EH (cell line): ENCODE measurements at places on chromosomes 6 and 20.

- peak; percentile 52 for DNase-seq
These were observed 125.4 kb downstream of the DST start for GRCh38 chr6:56517155-56517745.

- DNase-seq, result no peak
These were observed 10.9 kb upstream of the SLC2A12 start for GRCh38 chr6:134063121-134063965.

GRCh38 chr20:36064658-36065426 is 89.7 kb upstream of the EPB41L1 start:
- peak; percentile 89 for DNase-seq

GRCh38 chr6:7901056-7901455 is 9.5 kb downstream of the TXNDC5 start:
- DNase-seq, result no peak

GRCh38 chr20:36728986-36729385 is 16.9 kb downstream of the NDRG3 start:
- DNase-seq, result peak; percentile 28

- peak; percentile 82 for DNase-seq
These were observed 29.7 kb downstream of the STK35 start for GRCh38 chr20:2131366-2131765.

DNA sequence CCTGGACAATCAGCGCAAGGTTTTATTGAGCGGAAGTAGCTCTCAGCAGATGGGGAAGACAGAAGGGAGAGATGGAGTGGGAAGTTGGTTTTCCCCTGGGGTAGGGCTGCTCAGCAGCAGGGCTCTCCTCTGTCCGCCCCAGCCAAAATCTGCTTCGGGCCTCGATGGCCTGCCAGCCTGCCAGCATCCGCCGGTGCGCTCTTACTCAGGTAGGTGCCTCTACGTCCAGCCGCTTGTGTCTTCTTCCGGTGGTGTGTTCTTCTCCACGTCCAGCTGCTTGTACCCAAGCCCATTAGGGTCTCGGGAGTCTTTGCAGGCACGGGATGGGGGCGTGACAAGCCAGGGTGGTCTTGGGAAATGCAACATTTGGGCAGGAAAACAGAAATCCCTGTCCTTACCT is 1340.0 kb upstream of the MAP3K7 start:
- DNase-seq, result no peak

DNA sequence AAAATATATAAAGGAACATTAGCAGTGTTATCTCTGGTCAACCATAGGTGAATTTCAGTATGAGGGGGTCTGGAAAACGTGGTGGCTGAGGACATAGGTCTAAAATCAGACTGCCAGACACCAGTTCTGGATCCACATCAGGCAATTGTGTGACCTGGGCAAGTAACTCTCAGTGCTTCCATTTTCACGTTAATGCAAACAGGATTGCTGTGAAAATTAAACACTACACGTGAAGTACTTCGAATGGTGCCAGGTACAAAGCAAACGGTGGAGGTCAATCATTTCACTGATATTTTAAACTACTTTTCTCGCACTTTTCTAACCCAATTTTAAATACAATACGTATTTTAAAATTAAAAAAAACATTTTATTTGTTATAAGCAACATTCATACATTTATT is 315.7 kb downstream of the TRDN start:
- no peak for DNase-seq

DNA sequence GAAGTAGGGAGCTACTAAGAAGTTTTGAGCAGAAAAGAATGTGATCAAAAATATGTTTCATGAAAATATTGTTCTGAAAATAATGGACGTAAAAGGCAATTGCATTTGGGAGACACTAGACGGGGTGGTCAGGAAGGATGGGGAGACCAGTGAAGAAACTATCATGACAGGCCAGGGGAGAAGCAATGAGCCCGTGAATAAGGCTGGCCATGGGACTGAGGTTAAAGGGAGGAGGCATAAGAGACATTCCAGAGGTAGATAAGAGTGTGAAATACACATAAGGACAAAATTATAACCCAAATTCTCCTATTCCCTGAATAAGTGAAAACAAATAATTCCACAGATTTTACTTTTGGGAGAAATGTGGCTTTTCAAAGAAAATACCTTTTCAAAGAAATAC is 51.7 kb downstream of the MARCKS start:
- no peak for DNase-seq

- peak; percentile 80 for DNase-seq
These were observed 21.8 kb upstream of the NAA20 start for GRCh38 chr20:19995220-19995863.

DNA sequence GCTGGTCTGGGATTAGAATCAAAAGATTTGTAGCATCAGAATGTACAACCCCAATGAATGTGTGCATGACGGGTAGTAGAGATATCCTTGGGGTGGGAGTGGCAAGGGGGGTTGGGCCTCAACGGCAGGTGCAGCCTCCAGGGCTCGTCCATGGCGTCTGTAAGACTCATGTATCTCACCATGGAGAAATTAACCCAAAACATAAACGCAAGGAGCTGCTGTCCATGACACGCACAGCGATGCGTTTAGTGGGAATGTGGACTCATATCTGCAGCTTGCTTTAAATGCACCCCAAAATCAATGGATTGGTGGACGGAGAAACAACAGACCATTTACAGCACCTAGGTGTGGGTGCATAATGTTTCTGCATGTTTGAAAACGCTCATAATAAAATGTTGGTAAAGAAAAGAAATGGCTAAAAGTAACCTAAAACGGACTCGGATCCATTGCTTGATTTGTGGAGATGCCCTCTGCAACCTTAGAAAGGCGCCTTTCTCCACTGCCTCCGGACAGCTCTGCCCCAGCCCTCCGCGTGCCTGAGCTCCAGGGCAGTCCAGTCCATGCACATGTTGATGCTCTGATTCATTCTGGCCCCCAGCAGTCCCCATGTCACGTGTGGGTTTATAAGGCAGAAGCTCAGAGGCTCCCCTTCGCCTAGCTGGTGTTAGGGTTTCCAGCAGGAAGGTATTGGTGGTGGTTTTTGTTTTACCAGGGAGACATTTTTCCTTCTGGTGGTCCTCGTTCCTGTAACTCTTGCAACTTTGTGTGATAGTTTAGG is 24.5 kb downstream of the PYGB start:
- peak; percentile 25 for DNase-seq

- no peak for DNase-seq
These were observed 70.8 kb downstream of the CD164 start for GRCh38 chr6:109311471-109311870.

- peak; percentile 56 for DNase-seq
These were observed 13.1 kb downstream of the UQCC1 start for GRCh38 chr20:35398660-35399144.
